ENCODE measurements at places on chromosomes 4 and X.

- no peak for DNase-seq
Observed at GRCh38 chr4:186260117-186260503, 5.9 kb upstream of the F11 start.

DNA sequence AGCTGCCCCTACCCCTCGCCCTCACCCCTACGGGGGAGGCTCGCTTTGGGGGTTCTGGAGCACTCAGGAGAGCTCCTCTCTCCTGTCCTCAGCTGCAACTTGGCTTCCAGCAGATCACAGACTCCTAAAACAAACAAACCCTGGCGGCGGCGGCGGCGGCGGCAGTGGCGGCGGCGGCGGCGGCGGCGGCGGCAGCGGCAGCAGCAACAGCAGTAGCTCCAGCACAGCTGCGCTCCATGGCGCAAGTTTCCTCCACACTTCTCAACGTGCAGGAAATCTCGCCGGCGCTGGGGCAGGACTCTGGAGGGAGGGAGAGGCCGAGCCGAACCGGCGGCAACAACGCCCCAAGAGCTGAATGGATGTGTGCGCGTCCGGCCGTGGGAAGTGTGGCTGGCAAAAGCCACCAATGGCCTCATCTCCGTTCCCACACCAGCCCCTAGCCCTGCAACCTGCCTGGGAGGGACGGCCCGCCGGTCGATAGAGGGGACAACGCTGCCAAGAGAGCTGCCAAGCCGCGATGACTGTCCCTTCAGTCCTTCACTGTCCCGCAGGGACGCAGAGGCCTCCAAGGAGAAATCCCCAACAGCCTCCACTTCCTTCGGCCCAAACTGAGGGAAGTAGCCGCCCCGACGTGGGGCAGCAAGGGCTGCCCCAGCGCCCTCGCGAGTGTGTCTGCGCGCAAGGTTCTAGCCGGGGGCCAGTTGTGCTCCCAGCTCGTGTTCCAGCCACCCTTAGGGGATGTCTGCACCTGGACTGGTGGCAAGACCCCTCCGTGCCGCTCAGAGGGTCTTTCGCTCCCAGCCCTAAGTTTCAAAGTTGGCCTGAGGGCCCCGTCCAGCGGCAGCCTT lies 775 bp downstream of the SHROOM4 start:
- peak; percentile 26 for DNase-seq

GRCh38 chr4:14952352-14952751 lies 49.9 kb upstream of the CPEB2 start:
- DNase-seq: no peak

- peak; percentile 31 for DNase-seq
Observed at GRCh38 chrX:84339507-84340364, 151.7 kb upstream of the RPS6KA6 start.

GRCh38 chr4:85522836-85523235 lies 47.9 kb downstream of the ARHGAP24 start:
- DNase-seq: no peak

GRCh38 chr4:189187531-189188052 lies 753.1 kb upstream of the FRG1 start:
- peak; percentile 6 for DNase-seq

GRCh38 chr4:94516067-94516466 lies 64.3 kb downstream of the PDLIM5 start:
- DNase-seq: peak; percentile 52

DNA sequence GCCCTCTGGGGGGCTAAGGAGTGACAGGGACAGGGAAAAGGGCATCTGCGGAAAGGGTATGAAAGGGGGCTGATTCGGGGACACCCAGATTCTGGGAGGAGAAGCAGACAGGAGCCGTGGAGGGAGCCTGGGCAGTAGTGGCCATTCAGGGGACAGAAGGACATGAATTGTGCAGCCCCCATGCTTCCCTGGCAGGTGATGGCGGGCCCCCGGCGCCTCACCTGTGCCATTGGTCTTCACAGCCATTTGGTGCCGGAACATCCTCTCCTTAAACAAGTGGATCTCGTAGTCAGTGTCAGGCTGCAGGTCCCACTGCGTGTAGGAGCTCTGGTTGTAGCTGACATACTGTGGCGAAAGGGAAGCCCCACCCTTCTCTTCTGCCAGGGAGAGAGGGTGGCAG lies 21.9 kb downstream of the L1CAM start:
- no peak for DNase-seq

- peak; percentile 9 for DNase-seq
Observed at GRCh38 chrX:141467442-141467841, 117.1 kb downstream of the SPANXA1 start.

GRCh38 chr4:183289688-183290087 lies 30.4 kb downstream of the CLDN22 start:
- DNase-seq: peak; percentile 3

DNA sequence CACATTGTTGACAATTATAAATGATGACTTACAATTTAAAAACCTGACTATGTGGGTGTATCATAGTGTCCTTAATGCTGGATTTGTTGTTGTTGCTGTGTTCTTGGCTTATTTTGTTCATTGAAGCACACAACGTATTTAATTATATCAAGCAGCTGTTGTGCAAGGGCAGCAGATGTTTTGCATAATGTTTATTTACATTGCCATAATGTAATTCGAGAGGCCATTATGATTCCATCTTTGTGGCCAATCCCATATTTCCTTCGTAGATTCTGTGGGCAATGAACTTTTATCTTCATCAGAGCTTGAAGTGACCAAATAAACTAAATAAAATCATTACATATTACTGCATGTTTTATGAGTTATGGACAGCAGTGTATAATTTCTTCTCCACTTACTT lies 422.6 kb upstream of the GALNTL6 start:
- DNase-seq: peak; percentile 3

DNA sequence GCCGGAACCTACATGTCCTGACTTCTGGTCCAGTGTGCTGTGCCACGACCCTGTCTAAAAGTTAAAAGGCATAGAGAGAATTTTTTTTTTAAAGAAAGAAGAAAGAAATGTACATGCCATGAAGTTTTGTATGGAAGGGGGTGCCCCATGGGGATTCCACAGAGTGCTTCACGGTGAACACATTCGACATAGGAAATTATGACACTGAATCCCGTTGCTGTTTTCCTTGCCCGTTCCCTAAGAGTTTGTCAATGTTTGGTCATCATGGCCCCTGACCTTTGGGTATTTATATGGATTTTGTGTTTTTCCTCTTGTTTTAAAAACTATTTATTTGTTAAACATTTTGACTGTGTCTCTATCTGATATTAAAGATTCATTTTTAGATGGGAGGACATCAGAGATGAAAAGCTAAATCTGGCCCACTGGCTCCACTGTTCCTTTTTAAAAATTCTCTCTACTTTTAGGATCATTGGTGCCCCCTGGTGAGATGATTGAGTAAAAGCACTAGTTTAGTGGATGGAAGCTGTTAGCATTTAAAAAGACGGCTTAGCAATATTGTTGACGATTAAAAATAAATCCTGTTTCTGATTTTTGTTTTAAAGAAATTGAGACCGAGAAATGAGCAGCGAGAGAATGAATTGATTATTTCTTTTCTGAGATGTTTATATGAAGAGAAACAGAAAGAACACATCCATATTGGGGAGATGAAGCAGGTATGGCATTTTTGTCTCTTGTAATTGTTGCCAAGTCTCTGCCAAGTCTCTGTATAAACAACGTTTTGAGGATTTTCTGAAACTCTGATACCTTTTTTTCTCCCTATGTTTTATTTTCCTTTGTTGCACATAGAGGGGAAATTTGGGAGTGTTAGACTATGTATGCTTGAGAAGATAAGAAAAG lies 75.0 kb downstream of the PTTG2 start:
- peak; percentile 79 for DNase-seq

DNA sequence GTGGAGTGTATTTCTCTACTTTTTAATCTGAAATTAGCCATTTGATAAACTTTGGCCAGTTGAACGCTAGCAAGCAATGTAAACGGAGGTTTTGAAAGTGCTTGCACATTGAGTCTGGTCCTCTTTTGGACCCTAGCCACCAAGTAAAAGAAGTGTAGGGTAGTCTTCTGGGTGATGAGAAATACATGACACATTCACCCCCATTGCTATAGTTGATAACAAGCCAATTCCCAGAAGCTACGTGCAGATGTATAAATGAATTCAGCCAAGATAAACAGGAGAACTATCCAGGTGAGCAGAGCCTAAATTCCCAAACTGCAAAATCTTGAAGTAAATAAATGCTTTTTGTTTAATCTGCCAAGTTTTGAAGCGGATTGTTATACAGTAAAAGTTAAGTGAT lies 965.4 kb upstream of the GRIA3 start:
- peak; percentile 69 for DNase-seq

DNA sequence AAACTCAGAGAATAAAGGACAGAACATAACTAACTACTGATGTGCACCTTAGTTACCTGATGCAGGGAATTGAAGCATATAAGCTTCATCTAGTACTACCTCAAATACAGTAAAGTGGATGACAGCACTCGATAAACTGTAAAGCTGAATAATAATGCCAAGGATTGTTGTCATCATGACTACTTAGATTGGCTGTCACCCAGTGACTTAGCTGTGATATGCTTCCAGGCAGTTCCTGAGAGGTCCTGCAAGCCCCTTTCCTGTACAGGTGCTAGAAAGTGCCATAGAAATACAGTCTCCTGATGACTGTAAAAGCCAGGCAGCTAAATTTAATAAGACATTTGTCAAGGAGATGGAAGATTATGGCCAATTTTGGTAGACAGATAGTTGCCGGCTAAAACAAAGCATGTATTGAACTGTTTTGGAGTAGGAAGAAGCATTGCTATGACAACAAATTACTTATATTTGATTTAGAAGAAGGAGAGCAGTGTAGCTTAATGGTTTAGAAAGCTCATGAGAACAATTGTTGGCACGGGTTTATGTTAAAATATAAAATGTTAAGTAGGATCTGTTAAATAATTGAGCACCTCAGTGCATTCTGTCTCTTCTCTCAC lies 29.7 kb downstream of the TMEM164 start:
- DNase-seq: no peak

GRCh38 chr4:108644237-108644636 lies 6.2 kb upstream of the OSTC start:
- DNase-seq: no peak

DNA sequence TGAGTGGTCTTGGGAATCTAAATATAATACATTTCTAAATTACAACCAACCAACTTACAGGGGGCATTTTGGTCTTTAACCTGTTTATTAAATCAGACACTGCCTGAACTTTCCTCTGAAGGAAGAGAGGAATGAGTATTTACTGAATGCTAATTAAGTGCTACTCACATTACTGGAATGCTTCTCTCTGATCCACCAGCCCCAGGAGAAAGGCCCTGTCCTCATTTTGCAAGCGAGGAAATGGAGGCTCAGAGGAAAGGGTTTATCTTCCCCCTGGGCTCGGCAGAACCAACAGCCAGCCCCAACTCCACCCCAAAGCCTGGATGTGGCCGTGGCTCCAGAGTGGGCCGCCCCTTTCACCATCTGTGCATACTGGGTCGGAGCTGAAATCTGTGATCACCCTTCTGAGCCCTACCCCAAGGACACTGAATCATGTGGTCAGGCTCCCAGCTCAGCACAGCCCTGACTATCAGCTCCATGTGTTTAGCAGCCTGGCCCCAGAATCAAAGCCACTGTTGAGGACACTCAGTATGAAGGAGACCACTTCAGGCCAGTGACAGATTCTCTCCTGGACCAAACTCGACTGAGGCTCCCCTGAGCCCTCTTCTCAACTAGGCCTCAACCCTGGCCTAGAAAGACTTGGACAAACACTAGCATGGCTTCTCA lies 56.7 kb upstream of the ENPP6 start:
- no peak for DNase-seq

DNA sequence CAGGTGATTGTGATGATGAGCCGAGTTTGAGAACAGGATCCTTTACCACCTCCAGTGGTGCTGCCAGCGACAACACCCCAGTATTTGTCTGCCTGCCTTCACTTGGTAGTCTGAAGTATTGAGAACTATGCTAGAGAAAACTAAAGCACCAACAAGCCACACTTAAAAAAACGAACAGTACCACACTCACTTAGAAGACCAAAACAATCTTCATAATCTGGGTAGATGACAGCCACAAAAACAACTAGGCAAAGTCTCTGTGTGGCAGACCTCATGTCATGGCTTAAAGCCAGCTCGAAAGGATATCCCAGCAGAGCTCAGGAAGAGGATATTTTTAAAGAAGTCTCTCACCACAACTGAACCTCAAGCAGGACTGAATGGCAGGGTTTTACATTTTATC lies 236.0 kb downstream of the GPC3 start:
- DNase-seq: no peak

DNA sequence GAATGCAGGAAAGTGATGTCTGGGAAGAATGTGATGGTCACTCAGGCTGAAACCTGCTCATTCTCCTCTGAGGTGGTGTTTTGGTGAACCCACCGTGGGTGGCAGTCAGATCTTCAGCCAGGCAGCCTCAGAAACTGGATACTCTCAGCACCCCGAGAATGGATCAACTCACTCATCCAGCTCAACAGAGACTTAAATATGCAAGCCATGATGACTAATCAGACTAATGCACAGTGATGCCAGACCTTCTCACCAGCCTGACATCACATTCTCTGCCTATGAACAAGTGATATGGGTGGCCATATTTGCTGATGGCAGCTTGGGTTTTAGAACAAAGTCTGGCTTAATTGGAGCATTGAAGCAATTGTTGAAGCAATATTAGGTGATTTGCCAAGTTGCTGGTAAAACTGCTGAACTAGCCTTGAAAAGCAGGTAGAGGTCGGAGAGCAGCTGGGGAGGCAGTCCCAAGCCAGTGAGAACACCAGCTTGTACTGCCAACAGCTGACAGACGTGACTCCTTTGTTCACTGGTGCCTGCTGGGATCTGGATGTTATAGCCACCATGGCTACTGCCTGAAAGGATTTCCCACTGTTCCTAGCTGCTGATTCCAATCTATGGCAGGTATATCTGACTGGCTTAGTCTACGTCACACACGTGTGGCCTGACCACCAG lies 608.1 kb downstream of the MID1IP1 start:
- DNase-seq: no peak

GRCh38 chr4:110915301-110915700 lies 292.4 kb upstream of the PITX2 start:
- DNase-seq: no peak

GRCh38 chr4:13642170-13642950 lies 14.8 kb upstream of the BOD1L1 start:
- DNase-seq: peak; percentile 46

- DNase-seq: no peak
Observed at GRCh38 chr4:153138736-153139135, 65.5 kb upstream of the TRIM2 start.

GRCh38 chrX:115521741-115522140 lies 39.2 kb upstream of the PLS3 start:
- no peak for DNase-seq

DNA sequence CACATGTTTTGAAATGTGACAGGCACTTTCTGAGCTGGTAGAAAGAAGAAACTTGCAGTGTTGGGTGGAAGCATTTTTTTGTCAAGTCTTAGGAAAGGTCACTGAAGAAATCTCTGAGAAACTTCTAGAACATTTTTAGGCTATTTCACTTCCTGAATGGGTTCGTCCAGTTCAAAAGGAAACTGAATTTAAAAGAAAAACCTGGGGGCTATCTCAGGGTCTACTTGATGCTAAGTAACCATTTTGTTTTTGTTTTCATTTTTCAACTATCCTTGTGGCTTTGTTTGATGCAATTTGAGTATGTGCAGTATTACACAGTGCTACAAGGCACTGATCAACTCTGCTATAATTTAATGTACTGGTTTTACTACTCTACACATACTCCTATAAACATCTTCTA lies 34.0 kb upstream of the AMOT start:
- DNase-seq: no peak
